ENCODE measurements at places on chromosomes 3 and 15. TPM values are rescaled to one million over a fixed set of nuclear protein-coding genes. Genes with fewer than 3 reads are reported as not detected.
A peak's percentile ranks its signal among the peaks of the same experiment; 100 is the strongest.

GRCh38 chr3:14301558-14301957 lies 100.8 kb upstream of the SLC6A6 start:
- no peaks in the 10 kb centered on the region for H3K36me3 ChIP-seq
- H3K4me3 ChIP-seq = no peak overlapping the region
- DNase-seq = no peak

- DNase-seq = peak; percentile 58
- no peaks in the 10 kb centered on the region for H3K4me1 ChIP-seq
- no peak overlapping the region for H3K4me3 ChIP-seq
- H3K36me3 ChIP-seq = no peaks in the 10 kb centered on the region
- H3K27ac ChIP-seq = no peak overlapping the region
These were observed 4.4 kb downstream of the SH3BP5 start for GRCh38 chr3:15327941-15328340.

GRCh38 chr3:143183665-143183964 lies 64.0 kb downstream of the CHST2 start:
- H3K4me1 ChIP-seq = no peaks in the 10 kb centered on the region
- H3K36me3 ChIP-seq = no peaks in the 10 kb centered on the region
- no peak for DNase-seq
- no peak overlapping the region for H3K4me3 ChIP-seq

DNA sequence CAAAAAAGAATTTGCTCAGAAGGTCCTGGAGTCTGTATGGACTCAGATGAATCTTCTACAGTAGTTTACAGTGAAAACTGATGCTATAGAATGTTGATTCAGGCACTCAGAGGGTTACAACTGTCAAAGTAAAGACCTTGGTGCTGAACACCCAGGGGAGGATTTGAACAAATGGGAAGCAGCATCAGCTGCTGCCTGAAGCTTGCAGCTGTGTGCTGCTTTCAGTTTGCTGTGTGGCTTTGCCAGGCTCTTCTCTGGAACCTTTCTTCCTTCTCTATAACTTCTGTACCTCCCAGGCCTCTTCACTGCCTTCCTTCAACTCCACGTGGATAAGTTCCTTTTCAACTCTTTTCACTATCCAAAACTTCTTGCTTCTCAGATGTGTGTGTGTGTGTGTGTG lies 214.2 kb downstream of the GRM7 start:
- no peaks in the 10 kb centered on the region for H3K4me1 ChIP-seq
- H3K27ac ChIP-seq = no peak overlapping the region
- no peak for DNase-seq
- no peaks in the 10 kb centered on the region for H3K27me3 ChIP-seq

GRCh38 chr3:61686228-61686648 lies 124.9 kb downstream of the PTPRG start:
- H3K27me3 ChIP-seq = no peaks in the 10 kb centered on the region
- H3K36me3 ChIP-seq = no peaks in the 10 kb centered on the region
- no peak for DNase-seq
- H3K27ac ChIP-seq = no peak overlapping the region

Gene RLBP1
- not detected for total RNA-seq

Gene LRRC31
- total RNA-seq = not detected

Gene CCDC191
- 8.6 TPM for total RNA-seq

Data from aorta (tissue), 5 donors.